ENCODE measurements at places on chromosomes 5 and 9.

DNA sequence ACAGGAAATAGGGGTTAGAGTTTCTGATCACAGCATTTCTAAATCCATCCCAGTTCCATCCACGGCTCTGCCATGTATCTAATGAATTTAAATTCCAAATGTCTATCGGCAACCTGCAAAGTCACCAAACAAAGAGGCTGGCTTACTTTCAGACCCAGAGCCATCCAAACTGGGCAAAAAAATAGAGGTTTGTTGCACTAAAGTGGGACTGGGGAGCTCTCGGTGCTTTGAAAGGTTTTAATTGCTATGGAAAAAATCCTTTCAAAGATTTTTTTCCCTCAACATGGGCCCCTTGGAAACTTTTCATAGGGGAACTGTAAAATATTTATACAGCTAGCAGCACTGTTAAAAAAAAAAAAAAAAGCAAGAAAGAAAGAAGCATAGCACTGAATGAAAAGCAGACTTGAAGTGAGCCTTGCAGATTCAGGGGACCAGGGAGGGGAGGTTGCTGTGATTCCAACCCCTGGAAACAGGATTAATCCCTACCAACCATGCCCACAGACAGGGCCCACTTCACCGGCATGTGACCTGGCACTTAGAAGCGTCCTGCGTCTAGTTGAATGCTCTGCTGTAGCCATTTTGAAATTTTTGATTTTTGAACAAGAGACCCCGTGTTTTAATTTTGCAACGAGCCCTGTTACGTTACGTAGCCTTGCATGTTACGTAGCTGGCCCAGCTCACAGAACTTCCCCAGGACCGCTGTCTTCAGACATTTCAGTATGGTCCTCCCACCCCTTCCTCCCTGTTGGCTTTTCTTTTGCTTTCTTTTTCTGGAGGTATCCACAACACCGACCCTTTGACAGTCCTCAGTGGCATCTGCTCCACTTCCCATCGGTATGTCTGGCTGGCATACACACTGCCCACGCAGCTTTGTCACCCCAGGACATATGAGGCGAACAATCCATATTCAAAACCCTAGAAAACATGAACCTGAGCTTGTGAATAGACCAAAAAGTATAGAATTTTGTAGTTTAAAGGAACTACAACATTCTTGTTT lies 105.3 kb upstream of the NFIB start:
- DNase-seq = no peak

- DNase-seq = peak; percentile 62
Measured at GRCh38 chr9:129166623-129167557, 11.2 kb downstream of the IER5L start.

DNA sequence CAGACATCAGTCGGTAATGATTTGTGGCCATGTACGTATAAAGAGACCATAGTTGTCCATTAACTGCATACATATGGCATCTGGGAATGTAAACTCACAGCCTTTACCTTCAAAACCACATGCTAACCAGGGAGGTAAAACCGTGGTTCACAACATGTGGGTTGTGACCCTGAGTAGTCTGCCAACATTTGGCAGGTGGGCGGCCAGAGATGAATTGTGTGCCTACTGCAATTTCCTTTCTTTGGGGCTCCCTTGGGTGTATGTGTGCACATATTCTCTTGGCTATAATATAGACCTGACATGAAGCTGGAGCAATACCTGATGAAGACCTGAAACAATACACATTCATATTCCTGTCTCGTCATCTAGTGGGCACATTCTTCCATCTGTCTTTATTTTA lies 396.0 kb downstream of the MLLT3 start:
- no peak for DNase-seq

DNA sequence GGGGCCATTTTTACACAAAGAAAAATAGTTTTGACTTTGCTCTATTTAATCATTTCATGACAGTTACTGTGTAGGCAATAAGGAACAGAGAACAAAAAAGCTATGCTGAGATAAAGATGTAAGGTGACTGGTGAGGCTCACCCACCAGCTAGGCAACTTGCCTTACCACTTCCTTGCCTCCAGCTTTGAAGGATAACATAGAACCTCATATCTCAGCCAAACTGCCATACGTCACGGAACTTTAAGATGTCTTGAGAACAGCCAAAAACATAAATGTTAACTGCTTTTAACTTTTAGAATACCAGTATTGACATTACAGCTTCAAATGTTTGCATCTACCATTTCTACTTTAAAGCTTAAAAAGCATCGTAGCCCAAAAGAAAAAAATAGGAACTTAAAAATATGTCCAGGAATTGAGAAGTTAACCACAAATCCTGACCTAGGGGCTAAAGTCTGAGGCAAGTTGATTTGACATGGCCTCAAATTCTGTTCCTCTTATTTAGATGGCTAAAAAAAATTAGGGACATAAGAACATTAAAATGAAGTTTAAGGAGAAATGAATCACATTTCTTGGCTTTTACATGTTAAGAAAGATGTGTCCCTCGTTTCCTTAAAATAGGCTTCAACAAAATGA lies 7.7 kb upstream of the GCNT4 start:
- DNase-seq = peak; percentile 15

DNA sequence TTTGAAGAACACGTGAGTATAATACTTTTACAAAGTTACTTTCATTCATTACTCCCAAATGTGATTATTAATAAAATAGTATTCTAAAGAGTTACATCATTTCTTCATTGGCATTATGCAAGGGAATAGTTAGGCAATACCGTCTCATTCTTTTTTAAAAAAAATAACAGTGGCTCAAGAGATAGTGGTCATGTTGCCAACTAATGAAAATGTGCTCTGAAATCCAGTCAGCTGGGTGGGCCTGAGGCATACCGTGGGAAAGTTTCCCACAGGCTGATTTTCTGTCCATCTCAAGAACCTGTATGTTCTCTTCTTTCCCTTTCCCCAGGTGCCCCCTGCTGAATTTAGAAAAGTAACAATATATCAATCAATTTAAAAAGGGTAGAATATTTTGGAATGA lies 40.8 kb upstream of the ROPN1L start:
- DNase-seq = no peak

DNA sequence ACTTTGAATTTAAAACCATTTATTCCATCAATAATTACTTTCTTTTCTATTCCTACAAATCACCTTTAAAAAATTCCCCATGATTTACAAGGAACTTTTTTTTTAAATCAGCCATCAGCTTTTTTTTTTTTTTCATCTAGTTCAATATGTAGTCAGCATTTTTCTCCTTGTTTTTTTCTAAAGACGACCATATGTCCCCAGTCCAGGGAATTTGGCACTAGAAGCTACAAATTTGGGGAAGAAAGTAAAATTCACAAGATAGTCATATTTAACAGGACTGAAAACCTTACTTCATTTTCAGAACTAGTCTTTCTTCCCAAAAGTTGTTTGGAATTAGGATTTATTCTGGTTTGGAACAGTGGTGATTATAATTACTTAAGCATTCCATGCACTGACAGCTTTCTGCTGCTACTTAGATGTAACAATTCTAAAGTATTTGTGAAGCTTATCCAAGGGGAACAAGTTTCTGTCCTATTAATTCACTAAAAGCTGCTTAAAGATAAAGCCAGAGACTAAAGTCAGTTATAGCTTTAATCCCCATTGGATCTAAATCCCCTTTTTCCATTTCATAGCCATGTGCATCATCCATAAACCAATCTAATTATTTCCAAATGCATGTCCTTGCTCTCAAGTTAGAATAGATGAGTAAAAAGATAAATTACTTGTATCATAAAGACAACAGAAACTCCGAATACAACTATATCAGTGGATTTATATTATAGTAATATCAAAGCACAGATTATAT lies 7.4 kb upstream of the SNCAIP start:
- no peak for DNase-seq

GRCh38 chr9:33272061-33272460 lies 7.2 kb downstream of the CHMP5 start:
- DNase-seq = no peak

- DNase-seq = no peak
Measured at GRCh38 chr9:112200711-112201110, 25.6 kb upstream of the SUSD1 start.

DNA sequence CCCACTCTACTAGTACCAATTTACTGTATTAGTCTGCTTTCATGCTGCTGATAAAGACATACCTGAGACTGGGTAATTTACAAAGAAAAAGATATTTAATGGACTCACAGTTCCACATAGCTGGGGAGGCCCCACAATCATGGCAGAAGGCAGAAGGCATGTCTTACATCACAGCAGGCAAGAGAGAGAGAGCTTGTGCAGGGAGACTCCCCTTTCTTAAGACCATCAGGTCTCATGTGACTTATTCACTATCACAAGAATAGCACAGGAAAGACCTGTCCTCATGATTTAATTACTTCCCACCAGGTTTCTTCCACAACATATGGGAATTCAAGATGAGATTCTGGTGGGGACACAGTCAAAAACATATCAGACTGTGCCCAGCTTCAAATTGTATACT lies 11.5 kb downstream of the UGT3A1 start:
- DNase-seq = no peak

DNA sequence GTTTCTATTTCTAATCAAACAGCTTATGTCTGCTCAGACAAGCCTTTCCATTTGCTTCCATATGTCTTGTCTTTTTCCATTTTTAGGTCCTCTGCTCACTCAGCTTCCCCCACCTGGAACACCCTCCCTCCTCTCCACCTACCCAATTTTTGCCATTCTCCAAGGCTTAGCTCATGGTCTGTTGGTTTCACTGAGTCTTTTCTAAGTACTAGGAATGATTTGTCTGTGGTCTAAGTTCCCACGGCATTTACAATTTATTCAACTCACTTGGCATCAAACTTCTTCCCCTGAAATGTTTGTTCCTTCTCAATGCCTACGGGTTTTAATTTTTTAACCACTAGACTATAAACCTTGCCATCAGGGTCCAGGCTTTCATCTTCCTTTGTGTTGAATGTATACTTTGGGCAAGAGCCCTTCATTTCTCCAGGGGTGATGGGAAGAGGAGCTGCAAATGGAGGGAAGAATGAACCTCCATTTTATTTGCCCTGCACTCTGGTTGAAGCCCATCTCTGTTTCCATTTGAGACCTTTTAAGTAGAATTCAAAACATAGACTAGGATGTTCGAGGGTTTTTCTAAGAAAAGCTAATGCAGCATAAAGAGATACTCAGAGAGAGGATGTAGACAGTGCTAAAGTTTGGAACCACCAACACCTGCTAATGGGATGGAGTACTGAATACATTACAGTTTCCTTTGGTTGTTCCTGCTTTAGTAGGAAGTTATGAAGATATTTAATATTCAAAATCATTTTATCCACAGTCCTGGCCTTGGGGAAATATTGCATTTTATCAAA lies 104.0 kb downstream of the PTTG1 start:
- no peak for DNase-seq

GRCh38 chr5:169646856-169647255 lies 9.8 kb downstream of the DOCK2 start:
- no peak for DNase-seq

GRCh38 chr9:76756268-76756640 lies 8.0 kb upstream of the PCA3 start:
- peak; percentile 32 for DNase-seq

- DNase-seq = no peak
Measured at GRCh38 chr5:32261198-32261597, 51.5 kb downstream of the MTMR12 start.

GRCh38 chr9:107883496-107884124 lies 394.0 kb upstream of the KLF4 start:
- no peak for DNase-seq

GRCh38 chr5:141363952-141364660 lies at the start of gene PCDHGA5:
TSS of gene PCDHGA5 (plus strand) at chr5:141364162. CDS start at chr5:141364331, 169 bp downstream.
- DNase-seq = no peak

DNA sequence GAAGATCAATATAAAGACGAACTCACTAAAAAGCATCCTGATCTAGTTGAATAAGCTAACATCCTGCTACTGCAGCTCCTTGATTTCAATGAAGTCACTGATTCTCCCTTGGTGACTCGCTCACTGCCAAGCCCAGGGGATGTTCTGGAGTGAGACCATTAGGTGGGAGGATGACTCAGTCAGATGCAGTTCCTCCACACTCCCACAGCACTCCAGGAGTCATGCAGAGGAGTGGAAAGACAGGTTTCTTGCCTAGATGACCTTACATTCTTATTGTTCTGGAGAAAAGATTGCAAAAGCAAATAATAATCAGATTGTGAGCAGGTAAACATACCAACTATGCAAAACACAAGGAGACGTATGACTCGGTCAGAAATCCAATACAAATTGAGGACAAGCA lies 15.3 kb downstream of the GCNT4 start:
- no peak for DNase-seq

- peak; percentile 87 for DNase-seq
Measured at GRCh38 chr5:80204808-80205614, 50.8 kb downstream of the SERINC5 start.

DNA sequence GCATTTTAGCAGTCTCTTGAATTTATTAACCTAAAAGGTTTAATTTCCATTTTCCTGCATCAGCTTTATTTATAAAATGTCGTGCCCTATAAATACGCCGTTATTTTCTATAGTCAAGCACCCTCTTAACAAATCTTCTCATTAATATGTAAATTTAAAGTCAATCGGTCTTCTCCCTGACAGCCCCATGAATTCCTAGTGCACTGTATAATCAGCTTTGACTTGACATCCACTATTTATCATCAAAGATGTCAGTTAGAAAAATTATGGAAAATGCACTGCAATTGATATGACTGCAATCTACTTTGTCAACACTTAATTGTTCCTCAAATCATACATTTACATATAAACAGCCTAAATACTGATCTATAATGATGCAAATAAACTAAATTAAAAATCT lies 83.4 kb downstream of the AP3B1 start:
- DNase-seq = no peak

- no peak for DNase-seq
Measured at GRCh38 chr9:35367451-35367850, 122.5 kb upstream of the RUSC2 start.

GRCh38 chr9:124419832-124420489 lies 4.7 kb upstream of the PSMB7 start:
- no peak for DNase-seq

- DNase-seq = no peak
Measured at GRCh38 chr5:148826739-148827070, 294 bp downstream of the ADRB2 start.

DNA sequence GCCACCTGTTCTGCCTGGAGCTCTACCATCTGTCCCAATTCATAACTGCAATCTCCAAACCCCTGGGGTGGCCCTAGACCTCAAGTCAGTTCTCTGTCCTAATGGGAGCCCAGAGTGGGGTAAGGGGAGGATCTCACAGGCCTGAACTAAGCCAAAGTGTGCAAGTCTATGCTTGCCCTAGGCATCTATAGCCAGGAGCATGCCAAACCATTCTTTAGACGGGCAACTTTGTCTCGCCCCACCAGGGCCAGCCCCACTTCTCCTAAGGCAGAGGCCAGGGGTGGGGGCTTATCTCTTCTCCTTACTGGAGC lies 3.3 kb downstream of the ACSL6 start:
- DNase-seq = no peak

Data from KBM-7 (cell line).